ENCODE measurements at places on chromosomes 7 and 10.

- no peak for DNase-seq
Measured at GRCh38 chr10:6969659-6970058, 389.6 kb upstream of the PRKCQ start.

GRCh38 chr7:119197877-119198527 lies 973.5 kb downstream of the ANKRD7 start:
- DNase-seq: peak; percentile 86

DNA sequence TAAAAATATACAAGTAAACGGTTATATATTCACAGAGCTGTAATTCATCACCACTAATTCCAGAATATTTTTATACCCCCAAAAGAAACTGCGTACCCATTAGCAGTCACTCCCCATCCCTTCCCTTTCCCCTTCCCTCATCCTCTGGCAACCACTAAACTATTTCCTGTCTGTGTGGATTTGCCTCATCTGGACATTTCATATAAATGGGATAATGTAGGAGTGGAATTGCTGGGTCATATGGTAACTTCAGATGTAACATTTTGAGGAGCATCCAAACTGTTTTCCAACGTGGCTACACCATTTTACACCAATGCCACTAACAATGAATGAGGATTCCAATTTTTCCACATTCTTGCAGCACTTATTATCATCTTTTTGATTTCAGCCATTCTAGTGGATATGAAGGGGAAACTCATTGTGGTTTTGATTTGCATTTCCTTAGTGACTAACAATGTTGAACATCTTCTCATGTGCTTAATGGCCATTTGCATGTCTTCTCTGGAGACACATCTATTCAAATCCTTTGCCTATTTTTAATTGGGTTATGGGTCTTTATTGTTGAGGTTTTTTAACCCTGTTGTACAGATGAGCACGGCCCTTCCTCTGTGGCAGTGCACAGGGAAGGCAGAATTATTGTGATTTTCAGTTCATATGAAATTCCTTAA lies 79.2 kb downstream of the RBM20 start:
- no peak for DNase-seq

- DNase-seq: no peak
Measured at GRCh38 chr7:153921408-153921807, 130.8 kb upstream of the DPP6 start.

DNA sequence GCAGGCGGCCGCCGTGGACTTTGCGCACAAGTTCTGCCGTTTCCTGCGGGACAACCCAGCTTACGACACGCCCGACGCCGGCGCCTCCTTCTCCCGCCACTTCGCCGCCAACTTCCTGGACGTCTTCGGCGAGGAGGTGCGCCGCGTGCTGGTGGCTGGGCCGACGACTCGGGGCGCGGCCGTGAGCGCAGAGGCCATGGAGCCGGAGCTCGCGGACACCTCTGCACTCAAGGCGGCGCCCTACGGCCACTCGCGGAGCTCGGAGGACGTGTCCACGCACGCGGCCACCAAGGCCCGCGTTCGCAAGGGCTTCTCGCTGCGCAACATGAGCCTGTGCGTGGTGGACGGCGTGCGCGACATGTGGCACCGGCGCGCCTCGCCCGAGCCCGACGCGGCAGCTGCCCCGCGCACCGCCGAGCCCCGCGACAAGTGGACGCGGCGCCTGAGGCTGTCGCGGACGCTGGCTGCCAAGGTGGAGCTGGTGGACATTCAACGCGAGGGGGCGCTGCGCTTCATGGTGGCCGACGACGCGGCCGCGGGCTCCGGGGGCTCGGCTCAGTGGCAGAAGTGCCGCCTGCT lies 14.1 kb downstream of the SH2B2 start:
- DNase-seq: no peak

DNA sequence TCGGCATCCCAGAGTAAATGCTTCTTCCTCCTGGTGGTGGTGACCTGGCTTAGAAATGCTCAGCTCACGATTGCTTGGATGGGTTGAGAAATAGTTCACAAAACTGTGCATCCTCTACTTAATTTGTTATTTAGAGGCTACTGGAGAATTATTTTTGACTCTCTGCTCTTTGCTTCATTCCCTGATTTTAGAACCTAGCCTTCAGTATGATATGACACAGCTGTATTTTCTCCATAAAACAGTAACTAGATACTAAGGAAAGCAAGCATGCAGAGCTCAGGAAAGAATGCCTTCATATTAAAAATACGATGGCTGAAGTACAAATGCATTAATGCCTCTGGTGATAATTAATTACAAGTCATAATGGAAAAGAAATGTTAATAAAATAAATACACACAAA lies 602.0 kb upstream of the COBL start:
- no peak for DNase-seq

DNA sequence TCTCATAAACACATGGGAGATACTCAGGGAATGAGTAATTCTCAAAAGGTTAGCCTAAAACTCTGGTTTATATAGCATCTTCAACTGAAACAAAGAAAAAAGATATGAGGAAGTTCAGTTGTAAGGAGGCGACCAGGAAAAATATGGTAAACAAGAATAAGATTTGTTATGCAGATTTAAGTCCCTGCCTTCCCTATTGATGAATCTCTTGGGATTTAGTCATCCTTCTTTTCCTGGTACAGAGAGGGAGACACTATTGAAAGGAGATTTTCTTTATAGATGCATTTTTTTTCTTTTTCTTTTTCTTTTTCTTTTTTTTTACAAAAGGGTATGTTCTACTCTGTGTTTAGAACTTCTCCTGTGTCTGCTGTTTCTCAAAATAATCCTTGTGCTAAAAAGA lies 557.5 kb downstream of the DNAJB9 start:
- no peak for DNase-seq

DNA sequence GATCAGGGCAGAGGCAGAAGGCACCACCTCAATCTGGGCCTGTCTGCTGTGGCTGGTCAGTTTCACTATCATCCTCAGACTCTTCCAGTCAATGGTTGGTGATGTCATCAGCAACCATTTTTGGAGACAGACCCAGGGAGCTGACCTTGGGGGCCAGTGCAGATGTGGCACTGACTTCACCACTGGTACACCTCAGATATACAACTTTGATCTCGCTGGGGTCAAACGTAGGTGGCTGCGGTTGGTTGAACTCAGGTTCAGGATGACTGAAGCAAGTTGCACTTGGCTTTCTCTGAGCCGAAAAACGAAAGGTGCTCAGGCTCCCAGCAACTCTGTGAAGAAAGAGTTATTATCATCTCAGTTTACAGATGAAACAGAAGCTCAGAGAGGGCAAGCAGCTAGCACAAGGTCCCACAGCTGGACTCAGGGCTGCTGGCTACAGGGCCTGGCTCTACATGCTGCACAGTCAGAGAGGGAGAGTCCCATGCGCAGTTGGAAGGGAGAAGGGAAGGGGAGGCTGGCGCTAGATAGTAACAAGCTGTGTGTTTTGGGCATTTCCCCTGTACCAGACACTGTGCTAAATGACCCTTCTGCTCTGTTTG lies 27.2 kb downstream of the ANKRD16 start:
- no peak for DNase-seq

DNA sequence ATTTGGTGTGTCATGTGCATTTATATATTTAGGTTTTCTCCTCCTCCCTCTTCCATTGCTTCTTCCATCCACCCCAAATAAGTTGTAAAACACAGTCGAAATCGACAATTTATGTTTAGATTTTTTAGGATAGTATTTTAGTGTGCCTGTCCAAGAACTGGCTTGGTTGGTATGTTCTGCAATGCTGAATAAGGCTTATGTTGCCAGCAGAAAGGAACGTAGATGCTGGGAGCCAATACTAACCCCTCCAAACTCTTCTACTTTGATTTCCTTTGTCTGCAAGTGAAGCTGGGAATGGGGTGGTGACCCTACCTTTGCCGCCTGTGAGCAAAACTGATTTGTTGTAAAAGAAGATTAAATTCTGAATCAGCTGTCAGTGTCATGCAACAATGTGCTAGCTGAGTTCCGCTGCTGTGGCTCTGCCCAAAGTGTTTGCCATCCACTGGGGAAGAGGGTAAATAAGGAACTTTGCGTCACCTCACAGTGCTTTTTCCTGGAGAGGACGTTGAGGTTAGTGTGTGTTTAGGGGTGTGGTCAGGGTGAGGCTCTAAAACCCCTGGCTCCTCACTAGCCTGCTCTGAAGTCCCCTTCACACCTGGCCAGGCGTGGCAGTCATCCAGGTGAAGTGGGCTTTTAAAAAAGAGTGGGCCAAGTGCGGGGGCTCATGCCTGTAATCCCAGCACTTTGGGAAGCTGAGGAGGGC lies 44.4 kb downstream of the TACC2 start:
- no peak for DNase-seq

DNA sequence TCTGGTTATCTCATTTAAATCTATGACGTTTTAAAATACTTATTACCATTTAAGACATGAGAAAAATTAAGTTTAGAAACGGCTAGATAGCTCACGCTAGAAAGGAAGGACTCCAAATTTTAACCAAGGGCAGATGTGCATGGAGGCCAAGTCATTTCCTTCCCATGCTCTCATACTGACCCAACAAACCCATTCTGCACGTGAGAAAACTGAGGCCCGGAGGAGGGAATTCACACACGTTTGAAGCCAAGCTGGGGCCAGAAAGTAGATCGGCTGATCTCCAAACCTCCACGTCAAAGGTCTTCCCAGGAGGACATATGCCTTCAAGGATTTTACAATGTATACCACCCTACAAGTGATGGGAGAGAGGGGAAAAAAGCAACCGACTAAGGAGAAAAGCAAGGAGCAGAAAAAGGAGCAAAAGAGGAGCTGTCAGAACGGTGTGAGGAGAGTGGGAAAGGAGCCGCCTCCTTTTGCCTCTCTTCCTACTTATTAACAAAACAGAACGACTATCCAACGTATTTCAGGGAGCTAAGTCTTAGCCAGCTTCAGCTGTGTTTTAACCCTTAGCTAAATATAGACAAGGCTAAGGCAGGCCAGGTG lies 645 bp upstream of the SIRT1 start:
- DNase-seq: no peak

- DNase-seq: no peak
Measured at GRCh38 chr7:85341973-85342372, 155.1 kb upstream of the SEMA3D start.

DNA sequence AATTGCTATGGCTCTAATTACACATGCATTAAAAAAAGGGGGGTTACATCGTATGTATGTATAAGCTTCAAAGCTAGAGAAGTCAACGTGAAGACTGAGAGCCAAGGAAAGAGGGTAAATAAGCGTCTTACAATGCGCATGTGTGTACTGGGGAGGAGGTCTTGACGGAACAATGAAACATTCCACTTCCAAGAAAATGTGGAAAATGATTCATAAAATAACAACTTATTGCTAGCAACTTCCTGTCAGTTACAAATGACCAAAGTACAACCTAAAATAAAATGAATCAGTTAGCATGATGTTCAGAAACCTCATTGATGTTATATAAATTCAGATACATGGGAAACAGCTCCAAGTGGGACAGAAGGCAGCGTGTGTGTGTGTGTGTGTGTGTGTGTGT lies 104.1 kb upstream of the RHEB start:
- no peak for DNase-seq

- no peak for DNase-seq
Measured at GRCh38 chr10:103843854-103844570, 11.4 kb downstream of the SH3PXD2A start.

DNA sequence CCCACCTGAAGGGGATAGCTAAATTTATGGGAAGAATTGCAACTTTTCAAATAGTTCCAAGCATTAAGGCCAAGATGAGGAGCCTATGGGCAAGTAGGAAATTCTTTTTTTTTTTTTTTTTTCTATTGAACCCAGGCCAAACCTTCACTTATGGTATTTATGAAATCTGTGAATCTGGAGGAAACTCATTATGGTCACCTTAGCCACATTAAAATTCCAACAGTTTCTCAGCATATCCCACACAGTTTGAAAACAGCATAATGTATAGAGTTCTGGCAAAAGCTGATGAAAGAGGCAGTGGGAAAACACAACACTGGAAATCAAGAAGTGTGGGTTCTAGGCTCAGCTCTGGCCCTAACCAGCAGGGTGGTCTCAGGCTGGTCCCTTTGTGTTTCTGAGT lies 236.9 kb downstream of the PTEN start:
- no peak for DNase-seq

DNA sequence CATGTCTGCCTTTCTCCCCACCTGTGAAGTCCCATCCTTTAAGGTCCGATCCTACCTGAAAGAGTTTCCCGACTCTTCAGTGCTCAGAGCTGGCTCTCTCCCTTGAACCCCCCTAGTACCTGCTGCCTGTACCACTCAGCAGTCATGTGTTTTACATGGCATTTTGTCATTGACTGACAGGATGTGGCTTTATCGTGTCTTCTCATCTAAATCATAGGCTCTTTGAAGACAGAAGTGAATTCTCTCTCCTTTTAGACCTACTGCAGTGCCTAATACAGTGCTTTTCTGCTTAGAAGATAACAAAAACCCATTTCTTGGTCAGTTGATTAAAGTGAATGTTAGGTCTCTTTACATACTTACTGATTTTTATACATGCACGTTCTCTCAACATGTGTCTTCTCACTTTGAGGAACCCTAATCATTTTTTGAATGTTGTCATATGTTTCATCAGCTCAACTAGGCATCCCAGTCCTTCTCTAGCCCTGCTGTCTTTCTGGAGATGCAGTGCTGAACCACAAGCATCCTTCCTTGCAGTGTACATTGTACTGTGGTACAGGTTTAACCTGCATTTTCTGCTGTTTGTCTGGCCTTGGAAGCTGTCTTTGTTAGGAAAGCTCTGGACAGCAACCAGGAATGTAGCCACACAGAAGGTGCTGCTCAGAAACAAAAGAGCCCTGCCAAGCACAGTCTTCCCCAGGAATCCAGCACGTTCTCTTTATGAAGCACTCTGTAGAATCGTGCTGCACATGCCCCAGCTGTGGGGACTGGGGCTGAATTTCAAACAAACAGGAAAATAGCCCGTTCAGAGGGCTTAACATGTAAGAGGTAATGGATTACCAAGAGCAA lies 28.1 kb upstream of the LRRC4 start:
- DNase-seq: no peak

DNA sequence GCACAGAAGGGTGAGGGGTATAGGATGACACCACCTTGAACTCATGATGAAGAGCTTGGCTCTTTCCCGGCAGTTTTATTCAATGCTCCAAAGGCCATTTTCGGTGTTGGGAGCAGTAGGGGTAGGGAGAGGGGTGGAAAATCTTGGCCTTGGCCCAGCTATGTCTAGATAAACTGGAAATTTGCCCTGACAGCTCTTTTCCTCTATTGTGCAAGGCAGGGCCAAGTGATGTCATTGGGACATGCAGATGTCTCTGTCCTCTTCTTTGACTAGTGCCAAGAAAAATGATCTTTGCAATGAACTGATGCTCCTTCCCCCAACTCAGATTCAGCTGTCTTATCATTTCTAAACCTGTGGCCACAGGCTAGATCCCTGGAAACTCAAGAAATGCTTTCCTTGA lies 27.7 kb upstream of the PRKCQ start:
- DNase-seq: no peak

GRCh38 chr7:128867241-128867640 lies 4.6 kb downstream of the ATP6V1F start:
- DNase-seq: no peak

GRCh38 chr7:151125470-151125845 lies 39.2 kb downstream of the AGAP3 start:
- DNase-seq: no peak

DNA sequence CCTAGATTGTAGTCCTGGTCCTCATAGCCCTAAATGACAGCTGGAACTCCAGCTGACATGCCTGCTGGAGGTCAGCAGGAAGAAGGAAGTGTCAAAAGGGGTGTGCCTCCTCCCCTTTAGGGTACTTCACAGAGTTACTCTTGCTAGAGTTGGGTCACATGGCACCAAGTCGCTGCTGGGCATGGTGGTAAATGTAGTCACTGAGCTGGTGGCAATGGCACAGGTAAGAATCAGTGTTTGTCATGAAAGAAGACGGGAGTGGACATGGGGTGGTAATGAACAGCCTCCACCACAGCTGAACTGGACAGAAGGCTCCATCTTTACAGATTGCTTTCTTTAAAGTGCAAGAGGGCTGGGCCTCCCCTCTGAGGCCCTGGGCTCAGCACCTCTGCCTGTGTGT lies 122.3 kb downstream of the ACTR3B start:
- DNase-seq: no peak
